ENCODE measurements at places on chromosomes 5 and 9.

DNA sequence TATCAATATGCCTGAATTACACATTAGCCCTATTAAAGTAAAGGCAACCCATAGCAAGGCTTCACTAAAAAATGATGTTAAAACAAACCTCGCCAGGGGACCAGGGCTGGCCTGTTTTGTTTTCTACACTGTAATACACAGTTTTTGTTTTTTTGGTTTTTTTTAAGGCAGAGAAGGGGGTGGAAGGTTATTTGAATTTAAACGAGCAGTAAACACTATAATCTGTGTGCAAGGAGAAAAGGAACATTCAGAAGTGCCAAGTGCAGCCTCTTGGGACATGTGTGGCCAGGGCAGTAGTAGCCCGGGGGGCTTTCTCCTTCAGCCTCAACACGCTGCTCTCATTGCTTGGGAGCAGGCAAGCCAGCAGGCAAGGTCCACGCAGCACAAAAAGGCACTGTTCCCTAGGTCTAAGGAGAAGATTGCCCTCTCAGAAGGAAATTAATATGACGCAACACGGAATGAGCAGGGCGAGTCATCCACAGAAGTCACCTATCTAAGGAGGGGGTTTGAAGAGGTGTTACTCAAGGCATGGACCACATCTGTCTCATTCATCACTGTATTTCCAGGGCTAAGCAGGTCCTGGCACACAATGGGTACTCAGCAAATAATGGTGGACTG, 16.2 kb downstream of the SIL1 start:
- DNase-seq: no peak

GRCh38 chr9:36192196-36192595, 1.5 kb downstream of the CLTA start:
- DNase-seq: no peak

DNA sequence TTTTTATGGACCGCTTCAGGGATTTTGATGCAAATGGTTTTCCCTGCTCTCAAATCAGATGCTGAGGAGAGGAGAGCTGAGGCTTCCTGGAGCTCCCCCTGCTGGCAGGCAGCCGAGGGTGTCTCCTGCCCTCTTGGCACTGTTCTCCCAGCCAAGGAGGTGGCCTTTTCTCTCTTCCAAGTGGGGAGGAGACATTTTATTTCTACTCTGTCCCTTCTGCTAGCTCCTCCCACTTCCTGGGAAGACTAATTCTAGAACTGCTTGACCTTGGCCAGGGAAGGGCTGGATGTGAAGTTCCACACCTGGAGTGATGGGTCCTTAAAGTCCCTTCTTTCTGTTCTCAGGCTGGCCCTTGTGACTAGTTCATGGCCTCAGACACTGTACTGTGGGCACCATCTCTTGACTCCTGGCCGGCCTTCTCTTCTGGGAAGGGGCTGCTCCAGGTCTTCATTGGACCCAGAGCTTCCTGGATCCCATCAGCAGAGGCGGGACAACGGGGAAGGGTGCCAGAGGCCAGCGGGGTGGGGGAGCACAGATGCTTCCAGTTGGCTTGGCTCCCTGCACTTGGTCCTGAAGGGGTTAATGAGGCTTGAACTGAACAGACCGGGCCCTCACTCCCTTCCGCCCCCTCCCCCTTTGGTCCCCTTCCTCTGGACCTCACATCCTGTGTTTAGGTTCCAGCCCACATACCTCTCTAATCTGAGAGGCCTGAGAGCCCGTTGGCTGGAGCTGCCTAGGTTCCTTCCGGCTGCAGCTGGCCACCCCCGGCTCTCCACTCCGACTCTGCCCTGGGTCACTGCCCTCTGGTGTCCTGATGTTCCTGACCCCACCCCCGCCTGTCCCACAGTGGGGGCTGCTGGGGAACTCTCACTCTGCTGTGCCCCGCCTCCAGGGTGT, 32.1 kb downstream of the PTPA start:
- DNase-seq: peak; percentile 90

DNA sequence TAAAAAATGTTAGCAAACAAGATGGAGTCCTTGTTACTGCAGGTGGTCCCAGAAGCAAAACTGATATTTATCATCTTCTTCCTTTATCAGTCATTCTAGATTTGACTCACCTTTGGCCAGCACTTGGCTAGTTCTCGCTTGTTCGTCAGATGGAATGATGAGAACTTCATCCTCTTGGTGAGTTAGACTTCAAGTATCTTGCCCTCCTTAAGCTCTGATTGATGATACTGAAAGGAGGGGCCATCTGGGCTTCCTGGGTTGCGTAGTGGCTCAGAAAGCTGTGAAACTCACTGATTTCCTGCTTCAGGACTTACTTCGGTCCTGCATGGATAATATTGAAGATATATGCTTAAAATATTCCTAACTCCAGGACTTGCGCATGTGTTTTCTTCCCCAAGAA, 1248.2 kb upstream of the CDH9 start:
- peak; percentile 10 for DNase-seq

DNA sequence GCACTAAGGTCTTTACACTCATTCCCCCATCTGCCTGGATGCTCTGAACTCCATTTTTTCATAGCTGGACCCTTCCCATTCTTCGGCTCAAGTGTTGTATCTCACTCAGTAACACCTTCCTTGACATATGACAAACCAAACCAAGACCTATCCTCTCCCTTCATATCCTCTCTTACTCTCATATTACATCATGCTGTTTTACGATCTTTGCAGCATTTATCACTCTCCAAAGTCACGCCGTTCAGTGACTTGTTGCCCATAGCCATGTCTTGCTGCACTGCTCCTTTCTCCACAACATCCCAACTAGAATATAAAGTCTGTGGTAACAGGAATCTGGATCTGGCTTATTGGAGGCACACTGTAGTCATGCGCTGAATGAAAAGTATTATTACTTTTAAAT, 923.6 kb upstream of the DMAC1 start:
- no peak for DNase-seq

DNA sequence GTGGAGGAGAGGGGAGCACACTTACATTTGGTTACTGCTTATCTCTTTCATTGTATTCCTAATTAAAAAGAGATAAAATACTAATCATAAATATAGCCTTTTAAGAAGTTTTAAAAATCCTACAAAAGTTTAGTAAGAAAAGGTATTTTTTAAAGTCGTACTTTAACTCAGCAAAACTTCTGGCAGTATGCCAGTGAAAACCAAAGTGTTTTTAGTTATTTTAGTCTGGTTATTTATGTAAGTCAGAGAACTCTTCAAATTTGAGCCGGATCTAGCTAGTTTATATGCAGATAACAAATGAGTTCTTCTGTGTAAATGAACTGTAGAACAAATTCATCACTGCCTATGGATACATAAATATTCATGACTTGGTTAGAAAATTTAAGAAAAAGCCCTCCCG, 36.5 kb upstream of the ANKDD1B start:
- peak; percentile 28 for DNase-seq

- no peak for DNase-seq
These were observed 284.5 kb upstream of the NUDT12 start for GRCh38 chr5:103847060-103847459.

DNA sequence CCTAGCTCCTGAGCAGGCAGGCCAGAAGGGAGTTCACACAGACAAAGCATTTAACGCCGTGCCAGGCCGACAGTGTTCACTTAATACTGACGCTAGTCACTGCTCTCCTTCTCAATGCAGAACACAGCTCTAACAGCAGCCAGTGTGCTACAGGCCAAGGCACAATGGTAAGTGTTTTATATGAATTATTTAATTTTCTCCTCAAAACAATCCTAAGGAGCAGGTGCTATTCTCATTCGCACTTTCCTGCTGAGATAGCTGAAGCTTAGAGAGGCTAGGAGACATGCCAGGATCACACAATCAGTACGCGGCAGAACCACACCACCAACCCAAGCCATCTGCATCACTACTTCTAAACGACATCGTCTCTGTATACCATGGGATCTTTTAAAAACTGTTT, 170.7 kb downstream of the SPOCK1 start:
- no peak for DNase-seq

GRCh38 chr9:135750786-135751185, 48.8 kb downstream of the KCNT1 start:
- no peak for DNase-seq

DNA sequence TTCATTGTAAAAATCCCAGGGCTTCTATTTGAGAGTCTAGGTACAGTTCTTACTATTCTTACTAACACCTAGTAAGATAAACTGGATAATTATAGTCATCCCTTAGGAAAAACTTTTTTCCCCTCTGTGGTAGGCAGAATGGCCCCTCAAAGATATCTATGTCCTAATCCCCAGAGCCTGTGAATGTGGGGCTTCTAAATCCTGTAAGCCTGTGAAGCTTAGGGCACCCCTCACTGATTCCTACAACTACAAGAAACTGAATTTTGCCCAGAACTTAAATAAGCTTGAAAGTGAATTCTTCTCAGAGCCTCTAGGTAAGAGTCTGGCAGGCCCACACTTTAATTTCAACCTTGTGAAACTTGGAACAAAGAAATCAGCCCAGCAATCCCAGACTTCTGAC, 130.1 kb upstream of the ACOT12 start:
- DNase-seq: no peak
